Stimulated activated CD4-positive, alpha-beta T cell treated with anti-CD3 and anti-CD28 coated beads, Interleukin-12 subunit alpha, Interleukin-12 subunit beta, amount 100 ng/mL, for 48 hours (primary cell): ENCODE measurements at places on chromosomes 3 and 15.

- DNase-seq, result no peak
Observed at GRCh38 chr15:81859737-81860516, 185.9 kb downstream of the MEX3B start.

DNA sequence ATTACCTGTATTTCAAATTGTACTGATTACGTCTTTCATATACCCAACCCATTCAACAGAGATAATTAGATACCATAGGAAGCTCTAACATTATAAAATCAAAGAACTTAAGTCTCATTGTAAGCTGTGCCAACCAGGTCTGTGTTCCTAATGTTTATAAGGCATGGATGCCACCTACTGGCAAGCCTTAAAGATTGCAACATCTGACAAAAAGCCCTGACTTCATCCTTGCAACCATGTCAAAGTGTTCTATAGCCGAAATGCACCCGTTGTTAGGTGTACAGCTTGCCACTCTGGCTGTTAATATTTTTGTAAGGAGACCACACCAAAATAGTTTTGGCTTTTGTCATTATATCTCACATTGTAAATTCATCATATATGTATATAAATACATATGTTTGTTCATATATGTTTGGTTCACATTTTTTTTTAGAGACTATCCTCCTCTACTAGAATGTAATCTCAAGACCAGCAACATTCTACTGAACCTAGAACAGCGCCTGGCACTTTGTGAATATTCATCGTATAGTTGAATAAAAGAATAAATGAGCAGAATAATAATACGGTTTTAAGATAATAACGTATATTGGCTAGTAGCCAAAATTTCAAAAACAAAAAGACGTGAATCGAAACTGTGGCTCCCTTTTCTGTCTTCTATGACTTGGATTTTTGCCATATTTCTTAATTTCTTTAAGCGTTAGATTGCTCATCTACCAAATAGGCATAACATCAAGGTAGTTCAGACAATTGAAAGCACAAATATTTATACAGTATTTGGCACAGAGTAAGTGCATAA is 258.1 kb downstream of the TBL1XR1 start:
- DNase-seq, result peak; percentile 43

- DNase-seq, result no peak
Observed at GRCh38 chr3:52347716-52348635, 31.9 kb downstream of the DNAH1 start.

DNA sequence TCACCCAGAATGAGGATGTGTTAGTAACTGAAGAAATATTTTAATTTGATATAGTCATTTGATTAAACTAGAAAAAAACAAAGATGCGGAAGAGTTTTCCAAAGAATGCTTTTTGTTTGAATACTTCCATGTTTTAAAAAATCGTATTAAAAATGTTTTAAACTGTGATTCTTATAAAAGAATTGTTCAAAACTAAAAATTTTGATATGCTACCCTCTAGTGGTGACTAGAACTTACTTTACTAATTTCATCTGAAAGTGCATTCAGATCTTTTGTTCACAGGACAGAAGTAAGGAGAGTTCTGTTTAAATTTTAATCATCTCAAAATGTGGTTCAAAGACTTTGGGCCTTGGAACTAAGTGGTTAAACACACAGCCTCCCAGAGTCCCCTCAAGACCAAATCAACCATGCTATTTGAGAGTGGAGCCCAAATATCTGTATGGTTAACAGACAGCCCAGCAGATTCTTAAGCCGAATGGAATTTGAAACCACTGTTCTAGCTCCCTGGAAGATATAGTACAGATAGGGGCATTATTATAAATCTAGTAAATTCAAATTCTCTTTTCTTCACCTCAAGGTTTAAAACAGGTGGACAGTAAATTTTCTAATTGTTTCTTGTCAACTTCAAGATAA is 45.2 kb upstream of the SYNPR start:
- DNase-seq, result no peak

DNA sequence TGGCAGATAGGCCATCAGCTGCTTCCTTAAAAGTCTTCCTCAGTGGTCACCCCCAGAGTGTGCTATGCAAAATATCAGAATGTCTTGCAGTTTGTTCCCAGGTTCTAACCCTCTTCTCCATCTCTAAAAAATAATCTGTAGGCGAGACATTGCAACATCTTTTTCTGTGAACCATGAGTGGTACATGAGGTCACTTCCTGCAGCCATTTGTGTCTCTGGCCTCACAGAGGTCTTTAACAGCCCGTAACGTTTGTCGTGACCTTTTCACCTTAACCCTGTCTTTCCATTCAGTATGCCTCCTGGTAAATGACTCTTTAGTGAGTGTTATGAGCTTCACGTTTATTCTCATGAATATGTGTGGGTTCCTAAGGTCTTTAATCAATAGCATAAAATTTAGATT is 145.4 kb downstream of the KLHL25 start:
- peak; percentile 43 for DNase-seq
